Stimulated activated naive B cell treated with anti-CD40 and anti-IgM and Interleukin-4, amounts not matched to agents 10 μg/mL and 1 μg/mL and 100 μg/mL, for 72 hours (primary cell): ENCODE measurements at places on chromosomes 6 and 20.

- H3K27ac ChIP-seq, result no peak overlapping the region
- H3K36me3 ChIP-seq, result peaks cover 4% of the 10 kb centered on the region
- no peaks in the 10 kb centered on the region for H3K27me3 ChIP-seq
- DNase-seq, result no peak
Measured at GRCh38 chr6:136860043-136860442, 37.7 kb downstream of the PEX7 start.

DNA sequence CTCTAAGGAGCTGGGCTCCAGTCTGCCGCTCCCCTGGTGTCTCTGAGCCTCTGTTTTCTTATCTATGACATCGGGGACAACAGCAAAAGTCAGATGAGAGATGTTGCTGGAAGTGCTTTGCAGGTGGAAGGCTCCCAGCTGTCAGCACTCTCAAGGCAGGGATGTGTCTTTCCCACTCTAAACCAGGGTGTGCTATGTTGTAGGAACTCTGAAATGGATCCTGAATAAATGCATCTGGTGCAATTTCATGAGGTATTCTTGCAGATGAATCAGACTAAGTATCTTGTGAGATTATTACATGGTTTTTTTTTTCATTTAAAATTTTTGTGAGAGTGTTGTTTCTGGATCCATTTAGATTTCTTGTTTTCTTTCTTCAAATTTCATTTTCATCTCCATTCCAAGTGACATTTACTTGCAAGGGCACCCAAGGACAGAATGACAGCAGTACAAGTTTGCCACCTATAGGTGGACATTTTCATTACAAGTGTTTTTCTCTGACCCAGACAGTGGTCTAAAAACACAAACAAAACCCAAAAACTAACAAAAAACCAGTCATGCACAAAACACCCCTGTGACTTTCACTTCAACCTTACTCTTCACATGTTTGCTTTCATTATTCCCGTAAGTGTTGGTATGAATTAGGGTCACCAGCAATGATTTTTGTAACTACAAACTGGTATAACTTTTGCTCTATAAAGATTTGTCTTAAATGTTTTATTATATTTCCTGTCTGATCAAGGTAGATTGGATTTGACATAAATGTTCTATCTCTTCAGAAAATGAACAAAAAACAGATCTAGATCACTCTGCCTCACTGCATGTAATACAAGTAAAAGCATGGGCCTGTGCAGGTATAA lies 14.7 kb upstream of the SIM1 start:
- H3K27ac ChIP-seq, result no peak overlapping the region
- DNase-seq, result no peak
- H3K4me1 ChIP-seq, result no peaks in the 10 kb centered on the region
- H3K4me3 ChIP-seq, result no peak overlapping the region

DNA sequence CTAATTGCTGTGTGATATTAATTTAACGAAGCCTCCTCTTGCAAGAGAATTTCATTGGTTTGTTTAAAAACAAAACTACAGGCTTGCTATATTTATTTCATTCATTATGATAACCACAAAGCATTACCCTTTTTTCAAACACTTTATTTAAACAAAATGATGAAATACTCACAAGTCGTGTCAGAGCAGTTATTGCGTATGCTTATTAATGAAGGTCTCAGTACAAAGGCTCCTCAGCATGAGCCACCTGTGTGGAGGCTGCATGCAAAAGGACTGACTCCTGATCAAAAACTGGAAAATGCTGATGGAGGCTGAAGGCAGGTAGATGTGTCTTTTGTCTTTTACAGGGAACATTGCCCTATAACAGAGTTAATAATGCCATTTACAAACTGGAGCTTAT lies 130.5 kb downstream of the CRYBG1 start:
- peaks cover 21% of the 10 kb centered on the region for H3K4me1 ChIP-seq
- no peak overlapping the region for H3K27ac ChIP-seq
- no peak for DNase-seq
- peaks cover 6% of the 10 kb centered on the region for H3K27me3 ChIP-seq
- H3K4me3 ChIP-seq, result no peak overlapping the region

DNA sequence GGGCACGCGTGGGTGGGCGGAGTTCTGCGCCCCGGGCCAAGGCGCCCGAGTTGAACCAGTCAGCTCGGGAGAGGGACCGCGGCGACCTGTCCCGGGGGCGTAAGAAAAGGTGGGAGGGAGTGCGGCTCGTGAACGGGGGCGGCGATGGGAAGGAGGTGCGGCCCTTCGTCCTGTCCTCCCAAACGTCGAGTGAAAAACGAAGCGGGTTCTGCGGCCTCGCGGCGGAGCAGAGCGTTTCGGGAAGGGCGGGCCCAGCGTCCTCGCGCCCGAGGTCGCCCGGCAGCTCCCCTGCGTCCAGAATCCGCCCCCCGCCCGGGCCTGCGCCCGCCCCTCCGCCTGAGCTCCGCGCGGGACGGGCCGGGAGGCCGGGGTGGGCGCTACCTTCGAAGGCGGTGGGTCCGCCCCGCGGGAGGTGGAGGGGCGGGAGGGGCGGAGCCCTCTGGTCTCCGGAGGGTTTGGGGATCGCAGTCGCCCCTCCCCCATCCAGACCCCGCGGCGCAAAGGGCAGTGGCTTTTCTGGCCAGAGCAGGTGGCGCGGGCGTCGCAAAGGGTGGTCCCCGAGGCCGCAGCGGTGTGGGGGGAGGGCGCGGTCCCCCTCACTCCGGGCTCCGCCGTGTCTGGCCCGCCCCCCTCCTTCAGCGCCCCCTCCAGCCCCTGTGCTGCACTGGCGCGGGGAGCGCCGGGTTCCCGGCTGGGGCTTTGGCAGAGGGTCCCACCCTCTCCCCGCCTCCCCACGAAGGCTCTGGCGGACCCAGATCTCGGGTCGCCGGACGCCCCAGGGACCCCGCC lies 838 bp downstream of the STMN3 start:
- H3K36me3 ChIP-seq, result no peaks in the 10 kb centered on the region
- H3K4me3 ChIP-seq, result peak overlapping the region; percentile 82
- peaks cover 21% of the 10 kb centered on the region for H3K4me1 ChIP-seq
- no peak for DNase-seq
- H3K27ac ChIP-seq, result peak overlapping the region; percentile 31

GRCh38 chr20:25726357-25726756 lies 29.7 kb upstream of the ZNF337 start:
- peaks cover 43% of the 10 kb centered on the region for H3K36me3 ChIP-seq
- no peaks in the 10 kb centered on the region for H3K27me3 ChIP-seq
- no peaks in the 10 kb centered on the region for H3K4me1 ChIP-seq
- no peak overlapping the region for H3K27ac ChIP-seq
- no peak overlapping the region for H3K4me3 ChIP-seq

DNA sequence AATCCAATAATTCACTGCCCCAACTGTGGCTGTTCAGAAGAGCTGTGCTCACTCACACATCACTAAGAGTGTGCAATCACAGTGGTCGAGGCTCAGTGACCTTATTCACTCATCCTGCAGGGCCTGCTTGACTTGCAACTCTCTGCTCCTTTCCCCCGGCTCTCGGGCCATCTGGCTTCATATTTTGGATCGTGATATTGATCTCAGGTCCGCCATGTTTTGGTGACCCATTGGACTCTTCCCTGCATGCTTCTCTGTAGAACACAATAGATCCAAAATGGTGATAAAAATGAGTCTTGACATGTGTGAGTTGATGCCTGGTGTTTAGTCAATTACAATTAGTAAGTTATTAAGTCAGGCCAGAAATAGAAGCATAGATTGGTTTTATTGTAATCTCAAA lies 313.9 kb upstream of the SOX4 start:
- no peaks in the 10 kb centered on the region for H3K36me3 ChIP-seq
- H3K4me1 ChIP-seq, result no peaks in the 10 kb centered on the region
- H3K27ac ChIP-seq, result no peak overlapping the region

DNA sequence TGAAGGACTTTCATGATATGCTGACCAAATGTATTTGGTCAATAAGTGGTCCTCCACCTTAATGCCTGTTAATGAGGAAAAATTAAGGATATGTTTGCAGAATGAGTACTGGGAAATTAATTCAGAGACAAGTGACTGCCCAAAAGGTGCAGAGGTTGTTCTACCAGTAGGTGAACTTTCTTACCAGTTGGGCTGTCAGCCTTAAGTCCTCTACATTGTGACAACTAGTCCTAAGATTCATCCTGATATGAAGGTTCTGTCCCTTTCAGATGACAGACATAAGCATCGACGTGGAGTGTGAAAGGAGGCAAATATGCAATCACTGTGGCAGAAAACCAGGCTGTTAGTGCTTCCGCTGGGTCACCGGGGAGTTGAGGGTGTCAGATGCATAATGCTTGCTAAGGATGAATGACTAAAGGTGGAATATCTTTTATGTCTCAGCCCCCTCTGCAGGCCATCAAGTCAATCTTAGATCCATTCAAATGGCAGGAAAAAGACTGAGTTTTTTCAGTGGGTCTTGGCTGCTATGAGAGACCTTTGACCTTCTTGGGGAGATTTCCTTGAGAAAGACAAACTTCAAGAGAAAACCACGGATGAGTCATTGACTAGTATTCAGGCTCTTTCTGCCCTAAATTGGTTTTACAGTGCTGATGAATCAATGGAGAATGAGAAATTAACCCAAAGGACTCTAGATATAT lies 226.0 kb downstream of the TPBG start:
- no peak overlapping the region for H3K4me3 ChIP-seq
- H3K27ac ChIP-seq, result no peak overlapping the region
- no peaks in the 10 kb centered on the region for H3K4me1 ChIP-seq
- no peaks in the 10 kb centered on the region for H3K27me3 ChIP-seq
- no peaks in the 10 kb centered on the region for H3K36me3 ChIP-seq
- DNase-seq, result no peak

DNA sequence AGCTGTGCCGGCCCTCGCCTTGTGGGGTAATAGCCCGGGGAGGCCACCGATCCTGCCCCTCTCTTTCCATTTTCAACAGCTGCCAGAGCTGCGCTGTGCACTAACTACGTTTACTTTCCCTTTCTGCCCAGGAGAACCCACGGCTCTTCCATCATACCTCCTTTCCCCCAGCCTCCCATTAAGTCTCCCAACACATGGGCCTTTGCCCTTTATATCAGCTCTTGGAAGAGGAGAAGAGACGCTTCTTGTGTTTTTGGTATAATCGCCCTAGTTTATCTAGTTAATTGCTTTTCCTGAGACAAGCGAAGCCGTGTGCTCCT lies 637 bp downstream of the UBR2 start:
- peaks cover 4% of the 10 kb centered on the region for H3K27me3 ChIP-seq
- H3K36me3 ChIP-seq, result peaks cover 24% of the 10 kb centered on the region
- peaks cover 23% of the 10 kb centered on the region for H3K4me1 ChIP-seq
- H3K27ac ChIP-seq, result peak overlapping the region; percentile 98
- H3K4me3 ChIP-seq, result peak overlapping the region; percentile 100
- no peak for DNase-seq
